ENCODE measurements at places on chromosomes 5 and 9.
A peak's percentile ranks its signal among the peaks of the same experiment; 100 is the strongest.

- DNase-seq = no peak
Observed at GRCh38 chr9:69486498-69486897, 161.5 kb downstream of the ENTREP1 start.

GRCh38 chr9:33785914-33786313, 9.4 kb upstream of the PRSS3 start:
- DNase-seq = peak; percentile 7

GRCh38 chr5:149397530-149397929, 18.4 kb upstream of the IL17B start:
- DNase-seq = no peak

- DNase-seq = no peak
Observed at GRCh38 chr5:15539951-15540350, 40.0 kb downstream of the FBXL7 start.

GRCh38 chr9:95087659-95088242, 229.8 kb downstream of the FANCC start:
- DNase-seq = no peak

DNA sequence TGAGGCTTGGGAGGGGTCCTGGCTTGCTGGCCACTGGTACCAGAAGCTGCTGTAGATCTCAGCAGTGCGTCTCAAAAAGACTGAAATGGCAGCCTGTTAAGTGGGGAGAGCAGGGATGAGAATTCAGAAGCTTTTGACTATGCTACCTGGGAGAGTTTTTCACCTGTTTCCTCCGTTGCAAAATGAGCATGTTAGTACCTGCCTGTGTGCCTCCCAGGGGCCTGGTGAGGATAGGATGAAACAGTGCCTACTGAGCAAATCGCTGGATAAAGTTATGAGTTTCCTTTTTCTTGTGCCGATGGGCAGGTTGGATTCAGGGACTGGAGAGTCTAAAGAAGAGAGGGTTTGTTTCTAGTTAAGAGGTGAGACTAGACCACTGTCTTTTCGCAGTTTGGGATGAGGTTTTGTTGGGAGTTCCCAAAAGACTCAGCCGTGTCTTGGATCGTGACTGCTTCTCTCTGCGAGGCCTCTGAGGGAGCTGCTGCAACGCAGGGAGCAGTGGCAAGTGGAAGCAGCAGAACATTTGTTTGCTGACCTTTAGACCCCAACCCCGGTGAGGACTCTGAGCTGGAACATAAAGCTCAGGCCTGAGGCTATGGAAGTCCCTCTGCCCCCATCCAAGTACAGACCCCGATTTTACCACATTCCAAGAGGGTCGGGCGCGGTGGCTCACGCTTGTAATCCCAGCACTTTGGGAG, 1.4 kb downstream of the RALGPS1 start:
- no peak for DNase-seq

- DNase-seq = peak; percentile 15
Observed at GRCh38 chr5:181215997-181216989, 6.8 kb upstream of the TRIM41 start.

DNA sequence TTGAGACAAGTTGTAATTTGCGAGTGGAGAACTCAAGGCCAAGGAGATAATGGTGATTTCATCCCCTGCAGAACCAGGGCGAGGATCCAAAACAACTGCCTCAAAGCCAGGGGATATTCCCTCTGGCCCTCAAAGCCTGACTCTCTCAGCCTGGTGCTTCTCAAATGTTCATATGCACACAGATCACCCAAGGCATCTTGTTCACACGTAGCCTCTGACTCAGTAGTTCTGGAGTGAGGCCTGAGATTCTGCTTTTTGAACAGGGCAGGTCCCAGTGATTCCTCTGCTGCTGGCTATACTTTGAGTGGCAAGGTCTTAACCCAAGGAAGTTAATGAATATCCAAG, 30.2 kb upstream of the WWC1 start:
- DNase-seq = no peak

DNA sequence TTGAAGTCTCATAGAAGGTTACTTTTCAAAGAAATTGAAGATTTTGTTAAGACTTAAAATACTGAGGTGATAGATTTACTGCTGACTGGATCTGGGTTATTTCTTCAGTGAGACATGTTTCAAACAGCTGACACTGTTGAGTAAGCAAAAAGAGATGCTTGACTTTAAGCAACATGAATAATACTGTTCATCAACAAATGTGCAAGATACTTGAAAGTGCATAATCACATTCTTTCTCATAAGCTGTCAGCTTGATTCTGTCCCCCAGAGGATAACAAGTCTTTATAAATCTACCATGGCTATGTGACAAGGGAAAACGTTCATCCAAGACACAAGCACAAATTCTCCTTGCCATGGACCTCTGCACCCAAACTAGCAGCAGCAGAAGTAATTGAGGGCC, 260.1 kb upstream of the CDH18 start:
- DNase-seq = no peak

DNA sequence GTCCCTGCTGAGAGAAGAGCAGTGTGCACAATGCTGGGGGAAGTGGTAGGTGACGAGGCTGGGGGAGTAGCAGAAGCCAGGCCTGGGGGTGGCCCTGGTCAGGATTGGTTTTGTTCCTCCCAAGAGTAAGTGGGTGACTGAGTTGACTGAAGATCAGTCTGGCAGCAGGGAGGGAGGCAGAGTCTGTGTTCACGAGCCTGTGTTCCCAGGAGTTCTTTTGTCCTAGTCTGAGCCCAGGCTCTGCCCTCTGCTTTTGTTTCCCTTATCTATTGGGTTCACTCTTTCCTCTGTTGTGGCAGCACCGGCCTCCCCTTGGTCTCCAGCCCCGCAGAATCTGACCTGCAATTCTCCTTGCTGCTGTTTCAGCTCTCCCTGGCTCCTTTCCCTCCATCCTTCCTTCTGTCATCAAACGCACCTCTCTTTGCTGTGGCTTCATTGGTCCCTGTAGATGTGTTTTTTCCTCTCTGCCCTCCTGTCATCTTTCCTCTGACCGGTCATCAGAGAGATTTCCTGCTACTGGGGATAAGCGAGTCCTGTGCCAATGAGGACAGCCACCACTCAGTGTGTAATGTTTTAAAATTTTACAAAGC, 607.4 kb downstream of the KIF4B start:
- no peak for DNase-seq

- DNase-seq = no peak
Observed at GRCh38 chr5:72265032-72265877, 54.8 kb downstream of the MRPS27 start.

DNA sequence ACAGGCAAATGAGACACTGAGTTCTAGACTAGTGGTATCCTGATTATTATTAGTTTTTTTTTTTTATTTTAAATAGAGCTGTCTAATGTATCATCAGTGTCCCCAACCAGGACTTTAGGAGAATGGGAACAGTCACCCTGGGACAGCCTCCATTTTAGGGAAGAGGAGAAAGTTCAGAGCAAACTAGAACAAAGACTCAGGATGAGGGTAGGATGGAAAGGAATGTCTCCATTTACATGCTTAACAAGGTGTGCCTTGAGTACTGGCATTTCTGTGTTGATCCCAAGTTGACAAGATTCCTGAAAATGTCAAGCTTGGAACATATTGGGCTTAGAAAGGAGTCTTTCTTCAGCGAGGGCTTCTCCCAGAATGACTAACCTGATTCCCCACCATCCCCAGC, 223.5 kb downstream of the ARRDC3 start:
- DNase-seq = no peak

DNA sequence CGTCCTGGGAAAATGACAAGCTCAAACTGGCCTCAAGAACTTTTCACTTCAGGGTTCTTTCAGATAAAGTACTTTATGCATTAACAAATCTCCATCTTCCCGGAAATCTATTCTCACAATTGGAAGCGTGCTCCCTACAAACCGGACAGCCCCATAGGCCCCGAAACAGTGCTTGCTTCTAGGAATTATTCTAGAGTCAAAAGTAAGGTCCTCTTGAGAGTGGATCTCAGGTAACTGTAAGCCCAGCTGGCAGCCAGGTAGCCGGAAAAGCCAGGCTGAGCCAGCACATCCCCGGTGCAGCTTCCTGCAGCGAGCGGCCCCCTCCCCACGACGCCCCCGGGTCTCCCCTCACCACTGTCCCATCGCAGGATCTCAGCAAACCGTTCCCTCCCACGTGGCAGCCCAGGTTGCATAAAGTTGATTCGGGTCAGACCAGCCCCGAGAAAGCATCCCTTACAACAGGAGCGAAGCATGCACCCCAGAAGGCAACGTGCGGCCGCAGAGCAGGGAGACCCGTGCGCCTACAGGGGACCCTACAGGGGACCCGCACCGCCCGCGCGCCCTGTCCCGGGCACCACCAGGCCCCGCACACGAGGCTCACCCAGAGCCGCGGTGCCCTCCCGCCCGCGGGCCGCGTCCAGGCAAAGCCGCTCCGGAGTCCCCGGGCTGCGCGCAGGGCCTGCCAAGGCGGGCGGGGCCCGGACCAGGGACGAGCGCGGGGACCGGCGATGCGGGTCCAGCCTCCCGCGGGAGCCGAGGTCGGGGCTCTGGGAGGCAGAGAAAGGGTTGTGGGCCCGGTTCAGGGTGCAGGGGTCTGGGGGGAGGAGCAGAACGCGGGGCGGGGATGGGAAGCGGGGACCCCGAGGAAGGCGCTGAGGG, 920 bp downstream of the LPCAT1 start:
- no peak for DNase-seq

DNA sequence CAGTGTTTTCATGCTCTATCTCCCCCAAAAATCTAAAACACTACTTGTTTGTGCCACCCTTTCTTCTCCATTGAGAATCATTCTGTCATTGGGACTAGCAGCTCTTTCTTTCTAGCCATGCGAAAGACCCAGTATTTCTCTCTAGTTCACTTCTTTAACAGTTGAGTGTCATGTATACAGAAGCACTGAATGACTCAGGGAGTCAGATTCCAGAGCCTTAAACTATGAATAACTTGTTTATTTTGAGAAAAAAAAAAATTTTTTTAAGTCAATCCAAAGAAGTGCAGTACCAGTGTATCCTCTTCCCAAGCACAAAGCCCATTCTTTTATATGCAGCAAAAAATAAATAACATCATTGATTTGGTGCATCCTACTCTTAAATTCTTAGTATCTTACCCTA, 415.4 kb upstream of the GRAMD2B start:
- DNase-seq = no peak

DNA sequence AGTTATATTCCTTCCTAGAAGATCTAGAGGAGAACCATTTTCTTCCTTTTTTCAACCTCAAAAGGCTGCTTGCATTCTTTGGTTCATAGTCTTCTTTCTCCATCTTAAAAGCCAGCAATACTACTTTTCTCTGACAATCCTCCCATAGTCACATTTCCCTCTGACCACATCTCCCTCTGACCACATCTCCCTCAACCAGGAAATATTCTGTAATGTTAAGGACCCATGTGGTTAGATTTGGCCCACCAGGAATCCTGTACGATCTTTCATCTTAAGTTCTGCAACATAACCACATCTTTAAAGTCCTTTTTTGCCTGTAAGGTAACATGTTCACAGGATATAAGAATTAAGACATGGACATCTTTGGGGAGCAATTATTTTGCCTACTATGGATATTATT, 179.4 kb upstream of the SPEF2 start:
- no peak for DNase-seq
